H1 (cell line): ENCODE measurements at places on chromosomes 3 and 15.

GRCh38 chr3:126777366-126777765, 73.3 kb downstream of the CHCHD6 start:
- no peak for DNase-seq

- no peak for DNase-seq
These were observed 795.0 kb downstream of the ROBO1 start for GRCh38 chr3:78972617-78973301.

DNA sequence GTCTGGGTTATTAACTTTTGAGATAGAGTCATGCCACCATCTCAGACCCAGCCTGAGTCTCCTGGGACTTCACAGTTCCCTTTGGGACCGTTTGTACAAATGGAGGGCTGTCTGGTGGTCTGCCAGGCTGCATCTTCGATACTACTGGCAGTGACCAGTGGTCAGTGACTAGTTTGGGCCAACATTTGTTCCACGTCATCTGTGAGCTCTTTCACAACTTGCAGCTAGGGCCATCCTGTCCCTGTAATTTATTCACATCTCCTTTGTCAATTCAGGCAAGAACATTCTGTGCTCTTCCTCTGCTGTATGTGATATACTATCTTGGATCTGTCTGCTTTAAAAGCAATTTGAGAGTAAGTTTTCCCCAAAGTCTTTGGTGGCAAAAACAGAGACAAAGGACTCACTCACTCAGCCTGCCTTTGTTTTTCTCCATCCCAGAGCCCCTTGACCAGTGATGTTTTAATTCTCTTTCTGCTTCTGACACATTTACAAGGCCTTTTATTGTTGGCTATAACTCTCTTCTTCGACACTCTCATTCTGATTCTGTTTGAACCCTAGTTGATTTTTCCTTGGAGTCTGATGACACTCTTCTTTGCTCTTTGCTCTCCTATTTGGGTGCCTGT, 353.4 kb downstream of the EPHB1 start:
- DNase-seq = no peak

DNA sequence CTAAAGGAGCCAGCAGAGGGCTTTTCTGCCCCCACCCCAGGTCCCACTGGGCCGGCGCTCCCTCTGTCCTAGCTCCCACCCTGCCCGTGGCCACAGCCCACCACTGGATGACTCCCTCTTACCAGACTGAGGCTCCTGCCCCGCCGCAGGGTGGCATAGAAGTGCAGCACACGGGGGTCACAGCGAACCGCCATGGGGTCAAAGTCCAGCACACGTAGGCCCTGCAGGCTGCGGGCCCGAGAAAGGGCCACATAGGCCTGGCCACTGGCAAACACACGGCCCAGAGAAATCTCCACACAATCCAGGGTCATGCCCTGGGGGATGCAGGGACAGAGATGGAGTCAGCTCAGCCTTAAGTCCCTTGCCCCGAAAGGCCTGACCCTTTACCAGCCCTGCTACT, 9.0 kb downstream of the PIF1 start:
- DNase-seq = no peak

- DNase-seq = no peak
These were observed 777 bp downstream of the RNU5B-1 start for GRCh38 chr15:65305150-65305758.

GRCh38 chr3:100081986-100082692, 32.2 kb downstream of the FILIP1L start:
- no peak for DNase-seq

GRCh38 chr3:171000281-171000680, 26.2 kb downstream of the SLC2A2 start:
- DNase-seq = no peak

- DNase-seq = no peak
These were observed 3.6 kb upstream of the TNK2 start for GRCh38 chr3:195911946-195912270.

GRCh38 chr3:55615694-55616295, 128.7 kb upstream of the WNT5A start:
- peak; percentile 72 for DNase-seq

- DNase-seq = no peak
These were observed 2.7 kb upstream of the PARP16 start for GRCh38 chr15:65289261-65289854.

DNA sequence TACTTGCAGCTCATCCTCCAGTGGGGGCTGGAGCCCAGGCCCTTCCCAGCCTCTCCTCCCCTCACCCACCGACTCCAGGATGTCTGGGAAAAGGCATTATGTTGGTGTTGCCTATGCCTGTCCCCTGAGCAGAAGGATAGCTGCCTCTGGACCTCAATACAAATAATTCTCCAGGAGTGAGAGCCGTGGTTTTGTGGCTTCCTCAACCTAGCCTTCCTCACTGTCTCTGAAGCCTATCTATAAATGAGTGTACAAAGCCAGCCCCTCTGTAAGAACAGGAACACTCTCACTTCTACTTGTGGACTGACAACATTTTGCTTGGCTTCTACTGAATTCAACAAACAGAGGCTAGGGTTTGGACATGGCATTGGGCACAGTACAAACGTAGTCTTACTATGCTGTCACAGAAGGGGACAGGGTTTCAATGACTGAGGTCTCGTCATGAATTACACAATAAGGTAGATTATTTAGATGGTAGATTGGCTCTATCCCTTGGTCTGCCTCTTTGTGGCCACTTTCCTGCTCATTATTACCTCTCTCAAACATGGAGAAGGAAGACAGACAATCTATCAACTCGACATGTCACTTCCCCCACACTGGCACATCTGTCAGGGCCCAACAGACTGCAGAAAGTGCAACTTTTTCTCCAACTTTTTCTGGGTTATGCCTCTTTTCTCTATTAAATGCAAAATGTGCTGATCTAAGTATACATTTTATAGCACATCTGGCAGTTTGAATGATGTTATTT, 82.8 kb upstream of the MEX3B start:
- DNase-seq = no peak

DNA sequence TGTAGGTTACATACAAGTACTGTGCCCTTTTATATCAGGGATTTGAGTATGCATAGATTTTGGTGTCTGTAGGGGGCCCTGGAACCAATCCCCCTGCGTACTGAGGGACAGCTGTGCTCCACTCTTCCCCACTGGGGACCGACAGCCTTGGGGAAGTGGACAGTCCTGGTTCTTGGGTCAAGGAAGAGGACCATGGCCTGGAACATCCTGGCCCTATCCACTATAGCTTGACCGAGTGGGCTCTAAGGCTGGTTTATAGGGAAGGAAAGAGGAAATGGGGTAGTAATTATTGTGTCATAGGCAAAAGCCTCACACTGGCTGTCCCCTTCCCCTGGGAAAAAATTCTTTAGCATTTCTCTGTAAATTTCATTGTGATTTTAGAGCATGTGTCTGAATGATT, 49.5 kb downstream of the CRTC3 start:
- no peak for DNase-seq

GRCh38 chr15:82788496-82788895, 17.4 kb downstream of the FSD2 start:
- no peak for DNase-seq

DNA sequence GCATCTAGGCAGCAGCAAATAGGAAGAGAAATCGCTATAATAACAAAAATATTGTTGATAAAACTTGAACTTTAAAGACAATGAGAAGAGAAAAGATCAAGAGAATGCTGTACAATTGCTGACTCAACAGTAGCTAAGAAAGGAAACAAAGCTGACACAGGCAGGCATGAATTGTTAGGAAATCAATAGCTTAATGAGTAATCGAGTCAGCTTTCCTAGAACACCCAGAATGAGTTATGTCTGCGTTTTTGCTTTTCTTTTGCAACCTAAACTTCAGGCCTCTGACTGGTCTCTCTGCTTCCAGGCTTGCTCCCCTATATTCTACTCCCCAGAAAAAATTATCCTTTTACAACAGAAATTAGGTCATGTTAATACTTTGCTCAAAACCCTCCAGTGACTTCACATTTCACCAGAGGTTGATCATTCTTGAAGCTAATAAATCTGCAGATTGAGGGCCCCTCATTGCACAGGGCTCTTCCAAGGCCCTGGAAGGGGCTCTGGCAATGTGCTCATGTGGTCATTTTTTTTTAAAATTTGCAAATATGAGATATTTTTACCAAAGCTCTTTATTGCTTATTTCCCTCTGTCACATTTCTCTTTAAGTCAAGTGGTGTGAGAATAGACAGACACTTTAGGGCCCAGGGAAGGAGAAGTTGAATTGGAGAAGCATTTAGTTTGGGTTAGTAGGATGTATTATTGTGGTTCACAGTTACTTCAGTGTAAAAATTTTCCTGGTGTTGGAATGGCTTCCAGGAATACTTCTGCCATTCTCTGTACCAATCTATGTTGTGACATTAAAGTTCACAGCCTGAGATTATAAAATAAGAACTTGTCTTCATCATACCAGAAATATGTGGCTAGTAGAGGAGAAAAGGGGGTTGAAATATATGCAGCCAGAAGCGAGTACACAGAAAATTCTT, 116.3 kb downstream of the TMCO5A start:
- DNase-seq = no peak

DNA sequence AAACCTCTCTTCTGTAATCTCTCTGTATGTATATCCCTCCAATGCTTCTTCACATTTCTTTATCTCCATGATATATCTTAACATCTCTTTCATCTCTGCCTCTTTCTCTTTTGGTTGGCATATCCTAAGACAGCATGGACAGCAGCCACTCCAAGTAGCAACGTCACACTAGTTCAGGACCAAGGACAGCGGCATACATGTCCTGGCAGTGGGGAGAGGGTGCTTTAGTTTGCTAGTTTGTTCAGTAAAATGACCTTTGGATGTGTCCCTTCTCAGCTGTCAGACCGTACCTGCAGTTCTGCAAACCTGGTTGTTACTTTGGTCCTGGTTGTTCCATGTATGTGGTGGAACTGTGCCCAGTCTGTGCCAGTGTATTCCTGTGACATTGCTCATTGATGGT, 225.6 kb upstream of the ROPN1 start:
- peak; percentile 82 for DNase-seq

GRCh38 chr15:29590701-29591100, 231.6 kb downstream of the TJP1 start:
- no peak for DNase-seq

GRCh38 chr3:69774029-69774428, 34.8 kb downstream of the MITF start:
- no peak for DNase-seq

- DNase-seq = no peak
These were observed 244.0 kb downstream of the THSD4 start for GRCh38 chr15:71359246-71359645.

DNA sequence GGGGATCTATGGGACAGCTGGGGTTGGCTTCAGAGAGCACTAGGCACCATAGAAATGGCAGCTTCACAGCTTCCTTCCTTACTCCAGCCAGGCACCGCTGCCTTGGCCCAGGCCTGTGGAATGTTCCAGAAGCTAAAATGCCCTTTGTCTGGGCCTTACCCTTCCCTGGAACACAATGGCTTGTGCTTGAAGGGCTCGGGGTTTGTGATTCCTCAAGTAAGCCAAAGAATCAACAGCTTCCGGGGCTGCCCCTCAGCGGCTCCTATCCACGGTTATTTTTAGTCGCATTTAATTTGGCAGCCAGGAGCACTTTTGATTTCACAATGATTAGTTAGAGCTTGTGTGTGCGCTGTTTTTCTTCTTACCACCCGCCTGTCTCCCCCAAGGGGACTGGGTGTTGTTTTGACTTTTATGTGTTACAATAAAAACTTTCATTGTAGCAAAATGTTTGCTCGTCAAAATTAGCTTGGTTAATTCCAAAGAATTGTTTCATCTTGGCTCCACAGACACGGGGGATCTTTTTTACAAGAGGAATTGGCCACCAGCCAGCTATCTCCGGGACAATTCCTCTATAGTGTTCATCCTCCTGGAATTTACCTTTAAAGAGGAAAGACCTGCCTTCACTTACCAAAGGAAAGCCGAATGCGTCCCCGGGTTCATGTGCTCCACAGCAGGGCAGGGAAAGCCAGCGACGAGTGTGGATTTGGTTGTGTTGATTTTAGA, 73.8 kb downstream of the TLE3 start:
- DNase-seq = no peak

DNA sequence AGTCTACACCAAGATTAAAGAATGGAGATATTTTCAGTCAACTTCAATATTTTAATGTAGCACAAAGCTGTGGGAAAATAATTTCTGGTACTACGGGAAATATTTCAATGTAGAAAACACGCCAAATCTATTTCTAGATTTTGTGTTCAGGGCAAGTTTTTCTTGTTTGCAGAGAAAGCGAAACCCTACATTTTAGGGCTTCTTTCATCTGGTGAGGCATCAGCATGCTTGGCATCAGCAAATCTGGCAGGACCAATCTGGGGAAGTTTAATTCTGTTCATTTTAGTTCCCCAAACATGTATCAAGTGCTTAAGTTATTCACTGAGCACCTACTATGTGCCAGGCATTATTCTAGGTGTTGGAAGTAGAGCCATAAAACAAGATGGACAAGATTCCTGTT, 30.3 kb downstream of the CLRN1 start:
- DNase-seq = no peak

- no peak for DNase-seq
These were observed 67.2 kb downstream of the RPL39L start for GRCh38 chr3:187072102-187072501.

DNA sequence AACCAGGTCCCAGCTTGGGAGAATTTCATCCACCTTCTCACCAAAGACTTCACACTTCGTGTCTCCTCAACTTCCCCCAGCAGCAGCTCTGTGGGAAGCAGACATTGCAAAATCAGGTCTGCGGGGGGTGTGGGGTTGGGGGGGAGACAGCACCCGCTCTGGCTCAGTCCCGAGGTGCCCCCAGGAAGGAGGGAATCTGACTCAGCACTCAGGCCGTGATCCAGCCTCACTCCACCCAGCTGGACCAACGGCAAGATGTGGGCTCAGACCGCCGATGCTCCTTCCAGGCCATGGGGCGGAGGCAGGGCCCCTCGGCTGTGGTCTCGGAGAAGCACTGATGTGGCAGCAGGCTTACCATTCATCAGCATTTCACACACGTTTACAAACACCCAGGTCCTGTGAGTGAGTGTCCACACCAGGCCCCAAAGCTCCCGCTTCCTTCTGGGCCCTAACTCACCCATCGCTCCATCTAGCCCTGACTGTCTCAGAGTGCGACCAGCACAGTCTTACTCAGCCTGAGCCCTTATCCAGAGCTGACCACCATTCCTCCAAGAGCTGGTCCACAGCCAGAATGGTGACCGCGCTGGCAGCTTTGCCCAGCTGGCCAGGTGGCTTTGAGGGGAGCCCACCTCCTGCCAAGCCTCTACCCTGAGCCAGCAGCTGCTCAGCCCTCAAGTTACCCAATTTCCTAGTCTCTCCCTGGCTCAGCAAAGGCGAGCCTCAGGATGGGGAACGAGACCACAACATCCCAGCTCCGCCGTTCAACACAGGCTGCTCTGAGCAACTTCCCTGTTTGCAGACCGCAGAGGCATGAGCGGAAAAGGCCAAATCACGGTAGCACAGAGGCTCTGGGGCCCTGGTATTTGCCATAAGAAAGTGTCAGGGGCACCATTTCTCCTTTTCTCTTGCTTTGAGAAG, 3.3 kb downstream of the STAB1 start:
- no peak for DNase-seq
